ENCODE measurements at places on chromosomes 1 and 21. TPM values are rescaled to one million over a fixed set of nuclear protein-coding genes. Genes with fewer than 3 reads are reported as not detected.

NUP210L gene
- total RNA-seq: not detected

CD52 gene
- total RNA-seq: not detected

DNA sequence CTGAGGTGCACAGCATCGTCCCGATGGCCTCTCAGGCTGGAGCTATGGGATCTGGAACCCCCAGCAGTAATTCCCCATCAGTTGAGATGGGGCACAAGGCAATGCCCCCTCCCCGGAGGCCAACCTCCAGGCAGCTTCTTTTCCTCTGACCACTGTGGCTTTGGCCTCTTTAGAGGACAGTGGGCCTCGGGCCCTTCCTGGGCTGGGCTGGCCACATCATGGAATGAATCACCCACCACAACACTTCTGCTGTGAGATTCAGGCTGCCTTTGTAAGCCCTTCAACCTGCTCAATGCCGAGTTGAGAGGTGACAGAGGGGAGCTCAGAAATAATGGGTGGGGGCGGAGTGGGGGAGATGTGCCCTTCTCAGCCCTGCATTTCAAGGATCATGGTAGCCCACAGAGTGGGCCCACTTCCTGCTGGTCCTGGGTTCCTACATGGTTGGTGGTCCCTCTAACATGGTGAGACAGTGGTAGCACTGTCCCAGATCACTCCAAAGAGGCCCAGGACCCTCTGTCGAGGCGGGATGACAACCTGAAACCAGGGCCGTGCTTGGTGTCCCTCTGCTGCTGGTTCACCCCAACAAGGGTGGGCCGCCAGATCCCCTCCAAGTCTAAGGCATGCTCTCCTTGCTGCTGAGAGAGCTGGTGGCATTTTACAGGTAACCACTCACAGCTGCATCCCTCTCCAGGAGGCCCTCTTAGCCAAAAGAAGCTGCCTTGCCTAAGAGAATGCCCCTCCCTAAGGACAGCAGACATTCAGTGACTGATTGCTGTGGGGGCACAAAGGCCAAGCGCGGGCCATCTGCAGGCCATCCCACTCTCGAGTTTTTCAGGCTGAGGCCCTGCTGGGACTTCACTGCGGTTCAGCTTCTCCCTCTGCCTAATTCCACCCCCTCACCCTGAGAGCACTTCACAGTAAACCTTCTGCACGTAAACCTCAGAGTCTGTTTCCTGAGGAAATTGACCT is 29.7 kb upstream of the EVA1B start:
- DNase-seq: peak; percentile 80

DNA sequence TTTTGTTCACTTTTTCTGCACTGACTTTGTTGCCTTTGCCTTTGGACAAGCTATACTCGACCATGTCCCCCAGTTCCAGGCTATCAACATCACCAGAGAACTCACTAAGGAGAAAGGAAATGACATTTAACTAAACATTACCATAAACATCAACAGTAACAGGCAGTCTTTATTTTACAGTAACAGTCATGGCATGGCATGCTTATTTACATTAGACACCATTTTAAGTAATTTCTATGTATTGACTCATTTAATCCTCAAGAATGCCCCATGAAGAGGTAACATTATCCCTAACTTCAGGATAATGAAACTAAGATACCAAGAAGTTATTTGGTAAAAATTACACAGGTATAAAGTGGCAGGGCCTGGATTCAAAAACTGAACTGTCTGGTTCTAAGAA is 8.7 kb upstream of the NRAS start:
- DNase-seq: no peak

DNA sequence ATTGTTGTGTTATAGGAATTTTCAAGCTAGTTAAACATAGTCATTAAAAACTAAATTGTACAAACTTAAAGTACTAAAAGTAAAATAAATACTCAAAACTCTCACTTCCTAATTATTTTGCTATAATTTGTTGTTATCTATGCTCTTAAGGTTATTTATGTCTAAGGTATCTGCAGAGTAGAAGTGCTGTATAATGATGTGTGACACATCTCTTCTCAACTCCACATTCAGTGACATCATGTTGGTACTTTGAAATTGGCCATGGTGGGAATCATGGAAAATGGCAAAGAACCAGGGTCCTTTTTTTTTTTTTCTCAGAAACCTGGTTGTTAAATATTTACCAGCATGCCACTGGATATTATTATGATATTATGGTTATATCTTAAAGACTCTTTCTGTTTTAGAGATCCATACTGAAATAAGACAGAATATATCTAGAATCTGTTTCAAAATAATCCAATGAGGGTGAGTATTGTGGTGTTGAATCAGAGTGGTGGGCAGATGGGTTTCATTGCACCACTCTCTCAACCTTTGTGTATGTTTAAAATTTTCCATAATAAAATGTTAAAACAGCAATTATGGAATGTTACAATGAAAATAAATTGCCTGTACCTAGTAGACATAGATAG is 22.4 kb downstream of the LRRC8B start:
- no peak for DNase-seq

DNA sequence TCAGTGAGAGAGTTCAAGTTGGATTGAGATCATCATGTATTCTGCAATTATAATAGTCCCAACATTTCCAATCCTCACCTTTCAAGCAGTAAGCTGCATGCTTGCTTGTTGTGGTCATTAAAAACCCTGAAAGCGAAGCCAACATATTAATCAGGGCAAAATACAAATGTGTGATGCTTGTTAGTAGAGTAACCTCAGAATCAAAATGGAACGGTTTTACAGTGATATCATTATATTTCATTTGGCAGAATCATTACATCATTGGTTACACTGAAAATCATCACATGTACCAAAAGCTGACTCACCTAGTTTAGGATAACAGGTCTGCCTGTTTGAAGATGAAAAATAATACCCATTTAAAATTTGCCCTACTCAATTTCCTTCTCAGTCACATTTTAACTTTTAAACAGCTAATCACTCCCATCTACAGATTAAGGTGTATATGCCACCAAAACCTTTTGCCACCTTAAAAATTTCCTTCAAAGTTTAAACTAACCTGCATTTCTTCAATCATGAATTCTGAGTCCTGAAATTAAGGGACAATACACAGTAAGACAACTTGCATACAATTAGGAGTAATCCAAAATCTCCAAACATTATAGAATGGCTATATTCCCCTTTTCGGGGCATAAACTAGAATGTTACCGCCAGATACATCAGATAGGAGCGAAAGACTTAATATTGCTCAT is 3.5 kb downstream of the GAS5 start:
- DNase-seq: no peak

DNA sequence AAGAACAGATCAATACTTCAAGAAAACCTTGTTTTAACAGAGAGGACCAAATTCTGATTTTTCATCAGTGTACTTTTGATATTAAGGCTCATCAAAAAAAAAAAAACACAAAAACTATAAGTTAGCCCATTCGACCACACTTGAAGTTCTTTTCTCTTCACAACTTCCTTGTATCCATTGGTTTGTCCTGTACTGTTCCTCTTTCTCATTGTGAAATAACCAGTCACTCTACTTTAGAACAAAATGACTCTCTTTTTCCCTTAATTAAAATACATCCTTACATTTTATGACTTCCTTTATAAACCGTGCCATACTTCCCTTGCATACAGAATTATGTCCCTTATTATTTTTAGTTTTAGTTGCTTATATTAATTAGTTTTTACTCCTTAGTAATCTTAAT is 8.4 kb downstream of the QSOX1 start:
- DNase-seq: no peak

All from HFFc6 (cell line).